ENCODE measurements at places on chromosomes 6 and 20.
A peak's percentile ranks its signal among the peaks of the same experiment; 100 is the strongest.

DNA sequence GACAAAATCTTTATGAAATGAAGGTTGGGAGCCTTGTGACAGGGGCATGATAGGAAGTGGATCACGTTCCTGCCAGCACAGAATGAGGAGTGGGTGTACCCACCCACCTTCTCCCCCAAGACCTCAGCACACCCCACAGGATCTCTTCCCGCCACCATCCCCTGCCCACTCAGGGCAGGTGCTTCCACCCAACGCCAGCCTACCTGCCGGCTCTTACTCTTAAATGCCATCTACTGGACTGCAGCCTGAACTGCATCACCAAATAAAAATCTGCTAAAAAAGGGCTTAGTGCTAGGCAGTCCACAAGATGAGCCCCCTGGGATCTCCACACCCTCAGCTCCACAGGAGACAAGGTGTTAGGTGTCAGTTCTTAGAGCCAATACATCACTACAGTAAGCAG, 20.6 kb downstream of the DTNBP1 start:
- H3K36me3 ChIP-seq, result peaks cover 15% of the 10 kb centered on the region
- H3K27ac ChIP-seq, result no peak overlapping the region

DNA sequence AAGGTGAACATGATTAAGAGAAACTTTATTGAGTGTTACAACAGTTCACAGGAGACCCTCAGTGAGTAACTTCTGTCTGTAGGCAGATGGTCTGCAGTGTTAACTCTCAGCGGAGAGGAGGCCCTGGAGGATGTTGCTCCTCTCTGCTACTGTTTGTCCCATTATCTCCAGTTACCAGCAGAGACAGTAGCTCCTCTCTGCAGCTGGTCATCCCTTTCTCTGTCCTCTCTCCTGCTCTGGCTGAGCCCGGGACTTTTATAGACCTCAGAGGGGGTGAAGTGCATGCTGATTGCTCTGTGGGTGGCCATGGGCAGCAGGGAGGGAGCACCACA, 5.7 kb downstream of the GTSF1L start:
- no peaks in the 10 kb centered on the region for H3K36me3 ChIP-seq
- no peaks in the 10 kb centered on the region for H3K27me3 ChIP-seq
- DNase-seq, result no peak

DNA sequence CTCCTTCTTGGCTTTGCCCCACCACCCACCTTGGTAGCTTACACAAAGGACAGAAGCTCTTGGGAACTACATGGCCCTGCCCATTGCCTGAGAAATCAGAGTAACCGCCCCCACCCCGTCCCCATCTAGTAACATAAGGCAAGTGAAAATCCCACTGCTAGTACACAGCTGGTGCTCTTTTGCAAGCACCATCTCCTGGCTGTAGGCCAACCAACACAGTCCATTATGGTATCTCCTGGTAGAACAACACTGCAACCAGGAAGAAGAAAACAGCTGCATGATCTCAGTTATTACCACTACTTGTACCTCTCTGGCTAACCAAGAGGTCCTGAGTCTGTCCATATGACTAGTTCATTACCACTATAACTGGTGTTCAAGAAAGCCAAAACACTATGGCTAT, 841.1 kb upstream of the MANEA start:
- H3K4me3 ChIP-seq, result no peak overlapping the region
- H3K36me3 ChIP-seq, result no peaks in the 10 kb centered on the region
- DNase-seq, result no peak
- H3K4me1 ChIP-seq, result no peaks in the 10 kb centered on the region
- H3K27me3 ChIP-seq, result no peaks in the 10 kb centered on the region

GRCh38 chr6:159540883-159541282, 152.2 kb downstream of the SOD2 start:
- H3K4me3 ChIP-seq, result no peak overlapping the region
- no peak overlapping the region for H3K27ac ChIP-seq
- H3K4me1 ChIP-seq, result no peaks in the 10 kb centered on the region
- no peak for DNase-seq

DNA sequence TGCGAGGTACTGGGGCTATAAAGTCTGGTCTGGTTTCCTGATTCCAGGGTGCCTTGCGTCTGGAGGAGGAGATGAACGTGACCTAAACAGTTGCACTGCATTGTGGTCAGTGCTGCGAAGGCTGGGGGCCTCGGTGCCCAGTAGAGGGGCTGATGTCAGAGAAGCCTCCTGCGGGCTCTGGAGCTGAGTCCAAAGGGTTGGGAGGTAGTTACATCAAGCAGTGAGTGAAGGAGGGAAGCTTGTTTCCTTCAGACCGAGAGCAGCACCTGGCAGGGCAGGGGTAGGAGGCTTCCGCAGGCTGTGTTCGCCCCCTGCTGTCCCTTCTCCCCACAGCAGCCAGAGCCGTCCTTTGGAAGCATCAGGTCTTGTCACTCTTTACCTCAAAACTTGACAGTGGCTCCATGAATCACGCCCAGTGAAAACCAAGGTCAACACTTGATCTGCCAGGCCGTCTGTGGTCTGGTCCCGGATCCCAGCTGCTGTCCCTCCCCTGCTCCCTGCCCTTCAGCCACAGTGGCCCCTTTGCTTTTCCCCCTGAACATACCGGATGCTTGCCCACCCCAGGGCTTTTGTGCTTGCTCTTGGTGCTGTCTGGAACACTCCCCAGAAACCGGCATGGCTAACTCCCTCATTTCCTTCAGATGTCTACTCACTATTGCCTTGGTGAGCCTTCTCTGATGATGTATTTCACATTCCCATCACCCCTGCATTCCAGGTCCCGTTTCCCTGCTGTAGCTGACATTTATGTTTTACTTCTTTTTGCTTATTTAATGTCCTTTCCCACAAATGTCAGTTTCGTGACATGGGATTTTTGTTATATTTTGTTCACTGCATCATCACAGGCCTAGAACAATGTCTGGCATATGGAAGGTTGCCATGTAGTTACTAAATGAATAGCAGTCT, 7.0 kb downstream of the DYNLRB1 start:
- peak; percentile 18 for DNase-seq
- H3K4me3 ChIP-seq, result no peak overlapping the region
- H3K27ac ChIP-seq, result peak overlapping the region; percentile 23
- peaks cover 38% of the 10 kb centered on the region for H3K4me1 ChIP-seq
- H3K27me3 ChIP-seq, result no peaks in the 10 kb centered on the region

- no peak for DNase-seq
- H3K4me1 ChIP-seq, result no peaks in the 10 kb centered on the region
- no peak overlapping the region for H3K4me3 ChIP-seq
- peaks cover 22% of the 10 kb centered on the region for H3K27me3 ChIP-seq
- H3K27ac ChIP-seq, result no peak overlapping the region
Observed at GRCh38 chr6:13881621-13882165, 43.1 kb upstream of the RNF182 start.

- H3K27me3 ChIP-seq, result peaks cover 33% of the 10 kb centered on the region
- no peaks in the 10 kb centered on the region for H3K36me3 ChIP-seq
Observed at GRCh38 chr6:148138573-148138972, 204.1 kb upstream of the SASH1 start.

DNA sequence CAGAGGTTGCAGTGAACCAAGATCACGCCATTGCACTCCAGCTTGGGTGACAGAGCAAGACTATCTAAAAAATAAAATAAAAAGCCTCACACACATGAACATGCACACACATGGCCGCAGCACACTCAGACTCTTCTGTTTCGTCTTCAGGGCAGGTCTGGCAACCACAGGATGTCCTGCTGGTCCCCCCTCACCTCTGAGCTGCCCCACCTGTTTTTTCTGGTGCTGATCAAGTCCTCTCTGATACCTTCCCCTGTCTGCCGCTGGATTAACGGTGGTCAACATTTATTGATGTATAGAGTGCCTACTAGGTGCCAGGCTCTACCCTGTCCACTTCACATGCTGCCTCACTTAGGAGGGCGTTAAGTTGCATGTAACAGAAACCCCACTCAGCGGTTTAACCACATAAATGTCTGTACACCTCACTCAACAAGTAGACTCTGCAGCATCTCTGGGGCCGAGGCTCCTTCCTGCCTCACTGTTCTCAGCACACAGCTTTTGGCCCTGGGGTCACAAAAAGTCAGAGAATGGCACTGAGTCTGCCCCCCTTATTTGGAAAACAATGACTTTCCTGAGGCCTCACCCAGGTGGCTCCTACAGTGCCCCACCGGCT, 4.5 kb upstream of the AP5S1 start:
- H3K4me3 ChIP-seq, result peak overlapping the region; percentile 70
- H3K4me1 ChIP-seq, result peaks cover 69% of the 10 kb centered on the region
- H3K27me3 ChIP-seq, result no peaks in the 10 kb centered on the region
- H3K27ac ChIP-seq, result peak overlapping the region; percentile 94

DNA sequence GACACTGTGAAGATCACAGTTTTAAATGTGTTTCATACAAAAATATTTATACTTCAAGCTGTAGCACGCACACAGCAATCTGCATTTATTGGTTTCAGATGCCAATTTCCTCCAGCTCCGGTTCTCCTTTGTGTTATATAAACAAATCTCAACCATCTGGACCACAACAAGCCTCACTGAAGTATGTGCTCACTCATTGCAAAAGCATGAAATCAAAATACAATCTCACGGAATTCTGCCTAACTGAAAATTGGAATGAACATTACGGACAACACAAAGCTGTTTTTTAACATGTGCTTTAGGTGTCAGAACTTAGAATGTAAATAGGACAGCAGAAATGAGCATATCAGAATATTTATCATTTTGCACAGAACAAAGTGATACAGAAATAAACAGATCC, 38.0 kb downstream of the RCAN2 start:
- peaks cover 2% of the 10 kb centered on the region for H3K36me3 ChIP-seq
- H3K27ac ChIP-seq, result no peak overlapping the region
- H3K4me3 ChIP-seq, result no peak overlapping the region
- H3K4me1 ChIP-seq, result no peaks in the 10 kb centered on the region
- no peak for DNase-seq
- H3K27me3 ChIP-seq, result peaks cover 71% of the 10 kb centered on the region

GRCh38 chr6:167472148-167472547, 147.3 kb downstream of the TTLL2 start:
- H3K4me1 ChIP-seq, result peaks cover 4% of the 10 kb centered on the region
- no peak overlapping the region for H3K27ac ChIP-seq
- no peaks in the 10 kb centered on the region for H3K36me3 ChIP-seq
- H3K4me3 ChIP-seq, result no peak overlapping the region

GRCh38 chr20:41155261-41155660, 17.9 kb downstream of the PLCG1 start:
- no peak for DNase-seq
- H3K36me3 ChIP-seq, result peaks cover 13% of the 10 kb centered on the region
- H3K27me3 ChIP-seq, result no peaks in the 10 kb centered on the region
- H3K4me1 ChIP-seq, result peaks cover 94% of the 10 kb centered on the region
- no peak overlapping the region for H3K4me3 ChIP-seq

- H3K36me3 ChIP-seq, result peaks cover 17% of the 10 kb centered on the region
- peaks cover 30% of the 10 kb centered on the region for H3K4me1 ChIP-seq
Observed at GRCh38 chr20:17613328-17614175, 43.7 kb downstream of the DSTN start.

- no peaks in the 10 kb centered on the region for H3K27me3 ChIP-seq
- H3K27ac ChIP-seq, result no peak overlapping the region
- no peaks in the 10 kb centered on the region for H3K36me3 ChIP-seq
- H3K4me3 ChIP-seq, result no peak overlapping the region
- no peak for DNase-seq
- H3K4me1 ChIP-seq, result no peaks in the 10 kb centered on the region
Observed at GRCh38 chr6:4439159-4439558, 303.8 kb upstream of the ECI2 start.

GRCh38 chr20:4918473-4918872, 82.8 kb downstream of the SLC23A2 start:
- no peak overlapping the region for H3K4me3 ChIP-seq
- no peak for DNase-seq
- H3K36me3 ChIP-seq, result no peaks in the 10 kb centered on the region
- H3K4me1 ChIP-seq, result peaks cover 47% of the 10 kb centered on the region

GRCh38 chr20:14700639-14700960, 363.2 kb upstream of the FLRT3 start:
- peaks cover 1% of the 10 kb centered on the region for H3K36me3 ChIP-seq
- H3K4me3 ChIP-seq, result no peak overlapping the region
- DNase-seq, result no peak
- H3K27me3 ChIP-seq, result no peaks in the 10 kb centered on the region
- no peaks in the 10 kb centered on the region for H3K4me1 ChIP-seq

- no peak overlapping the region for H3K27ac ChIP-seq
- no peaks in the 10 kb centered on the region for H3K4me1 ChIP-seq
- peaks cover 14% of the 10 kb centered on the region for H3K27me3 ChIP-seq
- H3K36me3 ChIP-seq, result no peaks in the 10 kb centered on the region
- no peak for DNase-seq
Observed at GRCh38 chr20:19786311-19786710, 28.3 kb downstream of the RIN2 start.

GRCh38 chr6:90098001-90098531, 198.6 kb downstream of the BACH2 start:
- DNase-seq, result no peak
- H3K4me3 ChIP-seq, result no peak overlapping the region
- peaks cover under 1% of the 10 kb centered on the region for H3K27me3 ChIP-seq
- peaks cover 1% of the 10 kb centered on the region for H3K36me3 ChIP-seq

- H3K36me3 ChIP-seq, result peaks cover 41% of the 10 kb centered on the region
- no peak overlapping the region for H3K27ac ChIP-seq
- H3K27me3 ChIP-seq, result no peaks in the 10 kb centered on the region
Observed at GRCh38 chr20:35511814-35512420, 17.5 kb downstream of the C20orf173 start.

DNA sequence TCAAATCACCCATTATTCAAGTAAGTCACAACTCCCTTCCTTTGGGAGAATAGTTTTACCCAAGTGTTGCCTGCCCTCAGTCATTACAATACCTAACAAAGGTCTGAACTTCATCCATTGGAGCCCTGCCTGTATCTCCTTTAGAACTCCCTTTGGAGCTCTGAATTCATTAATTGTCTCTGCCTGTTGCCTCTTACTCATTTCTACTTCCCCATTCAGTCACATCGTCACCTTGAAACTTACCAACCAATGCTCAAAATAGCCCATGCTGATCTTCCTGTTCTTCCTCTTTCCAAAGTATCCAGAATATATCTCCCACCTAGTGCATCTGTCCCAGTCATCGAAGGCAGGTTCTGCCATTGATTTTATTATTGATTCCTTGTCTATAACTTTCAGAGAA, 120.7 kb upstream of the ADGRF1 start:
- H3K36me3 ChIP-seq, result no peaks in the 10 kb centered on the region
- H3K4me1 ChIP-seq, result no peaks in the 10 kb centered on the region
- H3K27ac ChIP-seq, result no peak overlapping the region
- no peaks in the 10 kb centered on the region for H3K27me3 ChIP-seq

GRCh38 chr6:68094070-68094469, 541.0 kb upstream of the ADGRB3 start:
- H3K4me3 ChIP-seq, result no peak overlapping the region
- no peak for DNase-seq
- H3K27me3 ChIP-seq, result no peaks in the 10 kb centered on the region
- no peaks in the 10 kb centered on the region for H3K4me1 ChIP-seq
- no peak overlapping the region for H3K27ac ChIP-seq
- H3K36me3 ChIP-seq, result no peaks in the 10 kb centered on the region

- peaks cover 4% of the 10 kb centered on the region for H3K4me1 ChIP-seq
- no peak for DNase-seq
- H3K36me3 ChIP-seq, result no peaks in the 10 kb centered on the region
- peaks cover 48% of the 10 kb centered on the region for H3K27me3 ChIP-seq
Observed at GRCh38 chr6:41608443-41609151, 29.7 kb upstream of the MDFI start.

- no peak overlapping the region for H3K27ac ChIP-seq
- H3K4me1 ChIP-seq, result no peaks in the 10 kb centered on the region
- H3K27me3 ChIP-seq, result no peaks in the 10 kb centered on the region
- no peak overlapping the region for H3K4me3 ChIP-seq
- H3K36me3 ChIP-seq, result peaks cover 3% of the 10 kb centered on the region
- DNase-seq, result no peak
Observed at GRCh38 chr6:20571261-20571660, 37.0 kb downstream of the CDKAL1 start.

GRCh38 chr20:24617080-24617432, 147.6 kb downstream of the SYNDIG1 start:
- no peaks in the 10 kb centered on the region for H3K4me1 ChIP-seq
- peaks cover 2% of the 10 kb centered on the region for H3K36me3 ChIP-seq
- H3K27ac ChIP-seq, result no peak overlapping the region
- peaks cover 63% of the 10 kb centered on the region for H3K27me3 ChIP-seq
- DNase-seq, result no peak
